ENCODE measurements at places on chromosomes 5 and 9. TPM values are rescaled to one million over a fixed set of nuclear protein-coding genes. Genes with fewer than 3 reads are reported as not detected.

Gene WHRN
- total RNA-seq = 1.3 TPM

Gene PROP1
- total RNA-seq = not detected

Gene CYLC2
- not detected for total RNA-seq

Gene SPOCK1
- 77.5 TPM for total RNA-seq

Gene SHISAL2B
- not detected for total RNA-seq

Gene PRDM9
- total RNA-seq = not detected

Gene NUTM2G
- not detected for total RNA-seq

Gene C9
- 0.44 TPM for total RNA-seq

Gene SLC35A4
- 45.5 TPM for total RNA-seq

Gene AGXT2
- total RNA-seq = not detected

Data from placental pericyte (primary cell).